ENCODE measurements at places on chromosomes 3 and 15.
A peak's percentile ranks its signal among the peaks of the same experiment; 100 is the strongest.

- no peak for DNase-seq
Observed at GRCh38 chr15:92596623-92597022, 59.0 kb downstream of the FAM174B start.

- DNase-seq = no peak
Observed at GRCh38 chr15:92001307-92001706, 147.8 kb downstream of the SLCO3A1 start.

DNA sequence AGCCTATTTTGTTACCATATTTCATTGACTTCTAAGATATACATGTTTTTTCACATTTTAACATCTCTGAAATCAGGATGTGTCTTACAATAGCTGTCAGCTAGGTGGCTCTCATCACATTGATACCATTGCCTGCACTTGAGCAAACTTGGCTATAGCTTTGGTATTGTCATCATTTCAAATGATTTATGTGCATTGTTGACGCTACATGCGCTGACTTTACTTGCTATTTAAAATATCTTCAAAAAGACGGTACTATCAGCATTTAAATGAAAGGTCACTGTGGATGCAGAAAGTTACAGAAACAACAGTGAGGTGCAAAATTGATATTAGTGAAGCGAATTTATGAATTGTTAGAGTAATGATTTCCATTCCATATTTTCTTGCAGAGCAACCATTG lies 54.0 kb upstream of the ABHD2 start:
- no peak for DNase-seq

- DNase-seq = no peak
Observed at GRCh38 chr3:125434582-125435011, 59.5 kb upstream of the ZNF148 start.

DNA sequence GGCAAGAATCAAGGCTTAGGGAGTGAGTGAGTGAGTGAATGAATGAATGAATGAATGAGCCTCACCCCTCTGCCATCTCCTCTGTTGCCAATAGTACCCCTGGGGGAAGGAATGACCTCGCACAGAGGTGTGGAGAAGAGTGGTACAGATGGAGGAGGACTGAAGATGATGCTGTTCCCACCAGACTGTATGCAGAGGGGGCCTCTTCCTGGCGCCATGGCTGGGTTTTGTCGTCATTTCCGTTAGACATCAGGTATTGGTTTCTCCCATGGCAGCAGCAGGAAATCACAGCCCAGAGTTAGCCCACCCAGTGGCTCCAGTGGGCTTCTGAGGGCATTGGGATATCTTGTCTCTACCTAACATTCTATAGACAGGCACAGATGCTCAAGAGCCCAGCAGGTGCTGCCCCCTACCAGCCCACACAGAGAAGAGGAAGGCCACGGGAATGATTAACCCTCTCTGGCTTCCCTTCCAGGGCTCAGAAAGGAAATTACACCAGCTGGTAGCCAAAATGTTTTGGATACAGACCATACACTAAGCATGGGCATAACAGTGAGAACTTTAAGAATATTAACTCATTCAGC lies 109.8 kb upstream of the SLC6A11 start:
- DNase-seq = no peak

DNA sequence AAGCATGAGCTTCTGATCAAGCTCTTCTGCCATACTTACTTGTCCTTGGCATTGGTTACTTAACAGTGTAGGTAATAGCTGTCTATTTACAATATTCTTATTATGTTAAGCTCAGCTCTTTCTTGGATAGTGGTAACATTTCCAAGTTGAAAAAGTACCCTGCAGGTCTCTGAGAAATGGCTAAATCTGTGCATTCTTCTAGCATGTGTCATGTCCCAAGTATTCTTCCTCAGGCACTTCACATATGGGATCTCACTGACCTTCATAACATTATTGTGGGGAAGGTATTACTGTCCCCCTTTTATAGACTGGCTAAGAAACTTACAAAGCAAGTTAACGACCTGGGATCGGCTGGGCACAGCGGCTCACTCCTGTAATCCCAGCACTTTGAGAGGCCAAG lies 236.1 kb downstream of the RORA start:
- DNase-seq = no peak

GRCh38 chr3:67083277-67083676 lies 85.2 kb downstream of the KBTBD8 start:
- no peak for DNase-seq

DNA sequence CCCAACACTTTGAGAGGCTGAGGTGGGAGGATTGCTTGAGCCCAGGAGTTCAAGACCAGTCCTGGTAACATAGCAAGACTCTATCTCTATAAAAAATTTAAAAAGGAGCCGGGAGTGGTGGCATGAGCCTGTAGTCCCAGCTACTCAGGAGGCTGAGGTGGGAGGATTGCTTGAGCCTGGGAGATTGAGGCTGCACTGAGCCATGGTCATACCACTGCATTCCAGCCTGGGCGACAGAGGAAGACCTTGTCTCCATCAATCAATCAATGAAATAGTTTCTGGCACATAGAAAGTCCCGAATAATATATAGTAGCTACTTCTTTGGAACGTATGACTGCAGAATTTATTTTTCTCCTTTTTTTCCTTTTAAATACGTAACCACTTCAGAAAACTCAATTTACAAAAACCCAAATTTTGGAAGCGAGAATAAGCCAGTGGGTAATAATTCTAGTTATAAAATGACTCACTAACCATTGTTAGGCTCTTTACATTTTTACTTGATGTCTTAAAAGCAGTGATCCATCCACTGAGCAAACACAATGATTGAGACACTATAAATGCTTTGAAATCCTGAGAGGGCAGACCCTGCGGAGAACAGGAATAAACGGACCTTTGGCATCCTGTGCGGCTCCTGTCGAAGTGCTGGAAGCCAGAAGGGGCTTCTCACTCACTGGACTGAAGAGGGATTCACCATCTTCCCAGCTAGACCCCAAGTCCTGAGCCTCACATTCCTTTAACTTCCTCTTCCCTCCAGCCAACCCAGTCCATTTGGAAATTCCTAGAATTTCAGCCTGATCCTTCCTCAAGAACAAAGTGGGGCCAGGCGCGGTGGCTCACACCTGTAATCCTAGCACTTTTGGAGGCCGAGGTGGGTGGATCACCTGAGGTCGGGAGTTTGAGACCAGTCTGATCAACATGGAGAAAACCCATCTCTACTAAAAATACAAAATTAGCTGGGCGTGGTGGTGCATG lies 68.4 kb upstream of the MFGE8 start:
- DNase-seq = no peak

DNA sequence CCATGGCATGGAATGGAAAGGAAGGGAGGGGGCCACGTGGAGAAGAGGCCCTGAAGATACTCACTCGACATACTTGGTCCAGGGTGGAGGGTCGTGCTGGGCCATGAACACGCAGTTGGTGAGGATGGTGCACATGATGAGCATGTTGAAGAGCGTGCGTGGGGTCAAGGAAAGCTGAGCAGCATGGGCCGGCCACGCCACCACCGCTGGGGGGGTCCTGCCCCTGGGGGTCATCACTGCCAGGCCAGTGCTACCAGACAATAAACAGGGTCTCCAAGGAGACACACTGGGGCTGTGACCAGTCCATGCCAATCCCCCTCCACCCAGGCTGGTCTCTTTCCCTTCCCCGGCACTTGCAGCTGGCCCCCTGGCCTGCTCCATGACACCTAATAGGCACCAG lies 27.2 kb downstream of the SCN5A start:
- DNase-seq = no peak

- DNase-seq = no peak
Observed at GRCh38 chr15:80997692-80998091, 3.0 kb upstream of the TLNRD1 start.

GRCh38 chr3:182007441-182007840 lies 295.7 kb downstream of the SOX2 start:
- no peak for DNase-seq

DNA sequence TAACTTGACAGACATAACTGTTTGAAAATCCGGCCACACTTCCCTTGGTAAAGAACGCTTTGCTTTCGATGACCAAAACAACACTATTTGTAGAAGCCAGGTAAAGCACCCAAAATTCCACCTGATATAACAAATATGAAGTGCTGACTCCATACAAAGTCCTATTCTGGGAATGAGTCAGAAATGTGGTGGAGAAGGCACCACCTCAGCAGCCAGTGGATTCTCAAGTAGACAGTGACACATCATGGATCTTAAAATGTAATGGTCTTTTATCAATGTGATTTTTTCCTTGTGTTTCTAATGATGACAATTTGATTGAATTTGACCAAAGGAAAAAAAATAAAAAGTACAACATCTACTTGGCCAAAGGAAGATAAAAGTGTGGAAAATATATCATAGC lies 135.0 kb upstream of the WNT5A start:
- DNase-seq = no peak

- DNase-seq = no peak
Observed at GRCh38 chr15:95840004-95840403, 490.5 kb upstream of the NR2F2 start.

- DNase-seq = no peak
Observed at GRCh38 chr3:8603115-8603710, 41.4 kb downstream of the SSUH2 start.

- peak; percentile 76 for DNase-seq
Observed at GRCh38 chr3:157130467-157131251, 29.3 kb downstream of the CCNL1 start.

DNA sequence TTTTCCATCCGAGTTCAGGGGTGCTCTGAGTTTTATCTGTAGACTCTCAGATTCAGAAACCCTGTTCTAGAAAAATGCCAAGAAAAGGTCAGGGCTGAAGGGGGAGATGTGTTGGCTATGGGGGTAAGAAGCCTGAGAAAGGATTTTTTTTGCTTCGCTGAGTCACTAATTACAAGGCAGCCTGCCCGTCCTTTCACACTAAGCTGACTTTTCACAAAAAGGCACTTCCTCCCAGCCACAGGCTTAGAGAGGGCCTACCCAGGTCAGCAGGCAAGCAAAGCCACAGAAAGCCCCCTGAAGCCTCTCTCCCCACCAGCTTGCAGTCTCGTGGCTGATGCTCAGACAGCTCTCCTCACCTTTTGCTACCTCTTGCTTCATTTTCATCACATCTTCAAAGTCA lies 192.6 kb upstream of the PRICKLE2 start:
- DNase-seq = no peak

DNA sequence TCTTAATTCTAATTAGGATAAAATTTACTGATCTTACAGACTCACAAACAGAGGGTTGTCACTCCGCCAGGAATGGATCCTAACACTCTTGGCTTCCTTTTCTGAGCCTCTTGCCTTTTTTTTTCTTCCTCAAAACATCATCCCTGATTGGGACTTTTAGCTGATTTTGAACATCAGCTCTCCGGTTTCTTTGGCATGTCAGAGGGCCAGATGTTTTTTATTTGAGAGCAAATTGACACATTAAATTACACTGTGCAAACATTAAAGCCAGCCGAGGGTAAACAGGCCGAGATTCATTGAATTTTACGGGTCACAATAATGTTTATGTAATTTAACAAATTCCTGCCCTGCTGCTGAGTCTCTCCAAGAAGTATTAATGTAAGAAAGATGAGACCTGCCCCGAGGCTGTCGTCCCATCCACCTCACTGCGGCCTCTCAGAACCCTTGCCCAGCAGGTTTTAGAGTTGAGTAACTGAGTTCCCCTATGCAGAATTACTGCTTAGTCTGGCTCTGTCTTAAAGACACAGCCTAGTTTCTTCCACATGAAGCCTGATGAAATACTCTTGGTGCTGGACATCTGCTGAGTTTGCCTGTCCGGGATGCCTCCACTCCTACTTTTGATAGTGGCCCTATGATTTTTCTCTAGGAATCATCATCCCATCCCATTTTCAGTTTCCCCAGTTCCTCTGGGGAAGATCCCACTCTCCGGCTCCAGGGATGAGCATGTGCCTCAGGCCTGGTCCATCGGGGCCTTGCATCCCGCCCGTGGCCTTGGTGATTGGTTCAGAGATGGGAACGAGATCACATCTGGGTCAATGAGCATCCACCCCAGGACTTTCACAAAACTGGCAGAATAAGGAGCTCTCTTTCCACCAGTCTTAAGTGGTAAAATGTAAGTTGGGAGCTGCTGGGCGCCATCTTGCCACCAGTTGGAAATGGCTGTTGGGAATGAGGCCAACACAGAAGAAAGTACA lies 226.6 kb upstream of the TLE3 start:
- no peak for DNase-seq

DNA sequence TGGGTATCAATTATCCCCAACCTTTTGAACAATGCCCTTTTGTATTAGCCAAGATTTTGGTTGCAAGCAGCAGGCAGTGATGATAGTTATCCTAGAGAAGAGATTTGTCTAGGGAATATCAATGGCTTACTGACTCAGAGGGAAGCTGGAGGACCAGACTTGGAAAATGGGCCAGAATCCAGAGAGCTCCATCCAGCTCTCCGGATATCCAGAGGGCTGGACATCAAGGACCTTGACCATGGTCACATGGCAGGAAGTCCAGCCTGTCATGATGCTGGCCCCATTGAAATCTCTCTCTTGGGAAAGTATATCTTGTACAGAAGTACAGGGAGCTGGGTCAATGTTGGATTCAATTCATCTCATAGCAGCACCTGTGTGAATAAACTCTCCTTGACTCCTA lies 148.5 kb upstream of the PDZRN3 start:
- no peak for DNase-seq

GRCh38 chr15:96237002-96237401 lies 93.5 kb upstream of the NR2F2 start:
- DNase-seq = no peak

- no peak for DNase-seq
Observed at GRCh38 chr3:39275052-39275451, 4.8 kb downstream of the CX3CR1 start.

- DNase-seq = no peak
Observed at GRCh38 chr3:112437146-112438022, 61.9 kb downstream of the BTLA start.

GRCh38 chr3:179302111-179302510 lies 20.7 kb upstream of the ZNF639 start:
- no peak for DNase-seq

- no peak for DNase-seq
Observed at GRCh38 chr3:31848911-31849310, 132.2 kb downstream of the OSBPL10 start.

DNA sequence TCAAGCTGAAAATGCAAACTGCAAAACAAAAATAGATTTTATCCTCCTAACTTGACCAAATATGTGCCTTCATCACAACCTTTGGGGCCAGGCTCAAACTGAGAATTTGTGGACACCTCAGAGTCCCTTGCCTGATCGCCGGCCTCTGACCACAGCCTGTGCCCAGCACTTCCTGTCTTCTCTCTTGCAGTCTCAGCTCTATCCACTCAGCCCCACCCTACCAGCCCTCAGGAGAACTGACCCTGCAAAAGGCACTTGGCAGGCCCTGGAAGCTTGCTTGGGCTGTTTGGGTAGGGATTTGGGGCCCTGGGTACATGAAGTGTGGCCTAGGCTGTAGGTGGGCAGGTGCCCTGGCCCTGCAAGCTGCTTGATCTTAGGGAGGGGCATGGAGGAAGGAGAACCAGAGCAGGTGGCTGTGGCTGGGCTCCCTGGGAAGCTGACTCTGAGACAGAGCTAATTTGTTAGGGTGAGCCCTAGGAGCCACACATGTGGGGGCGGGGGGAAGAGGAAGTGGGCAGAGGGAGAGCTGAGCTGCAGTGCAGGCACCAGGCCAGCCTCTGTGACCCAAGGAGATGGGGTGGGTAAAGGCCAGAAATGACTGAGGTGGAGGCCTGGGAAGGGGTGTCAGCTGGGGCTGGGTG lies 8.6 kb downstream of the CLEC3B start:
- no peak for DNase-seq

- DNase-seq = no peak
Observed at GRCh38 chr15:76217029-76217881, 94.0 kb downstream of the ETFA start.
